ENCODE measurements at places on chromosomes 5 and 9.

GRCh38 chr5:61966997-61967396, 339.0 kb upstream of the KIF2A start:
- DNase-seq = no peak

DNA sequence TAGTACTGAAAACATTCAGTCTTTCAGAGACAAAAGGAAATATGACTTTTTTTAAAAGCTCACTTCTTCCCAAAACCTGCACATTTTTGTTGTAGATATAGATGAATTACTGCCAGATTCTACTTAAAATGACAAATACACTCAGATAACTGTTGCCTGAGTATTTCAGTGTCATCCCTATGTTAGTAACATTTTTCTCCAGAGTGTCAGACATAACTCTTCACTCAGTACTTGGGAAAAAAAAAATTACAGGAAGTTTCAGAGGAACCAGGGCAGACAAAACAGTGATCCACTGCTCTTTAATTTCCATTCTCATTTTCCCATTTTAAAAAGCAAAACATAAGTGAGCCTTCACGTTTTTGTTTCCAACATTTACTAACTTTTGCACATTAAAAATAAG, 79.3 kb upstream of the ITGA1 start:
- no peak for DNase-seq

DNA sequence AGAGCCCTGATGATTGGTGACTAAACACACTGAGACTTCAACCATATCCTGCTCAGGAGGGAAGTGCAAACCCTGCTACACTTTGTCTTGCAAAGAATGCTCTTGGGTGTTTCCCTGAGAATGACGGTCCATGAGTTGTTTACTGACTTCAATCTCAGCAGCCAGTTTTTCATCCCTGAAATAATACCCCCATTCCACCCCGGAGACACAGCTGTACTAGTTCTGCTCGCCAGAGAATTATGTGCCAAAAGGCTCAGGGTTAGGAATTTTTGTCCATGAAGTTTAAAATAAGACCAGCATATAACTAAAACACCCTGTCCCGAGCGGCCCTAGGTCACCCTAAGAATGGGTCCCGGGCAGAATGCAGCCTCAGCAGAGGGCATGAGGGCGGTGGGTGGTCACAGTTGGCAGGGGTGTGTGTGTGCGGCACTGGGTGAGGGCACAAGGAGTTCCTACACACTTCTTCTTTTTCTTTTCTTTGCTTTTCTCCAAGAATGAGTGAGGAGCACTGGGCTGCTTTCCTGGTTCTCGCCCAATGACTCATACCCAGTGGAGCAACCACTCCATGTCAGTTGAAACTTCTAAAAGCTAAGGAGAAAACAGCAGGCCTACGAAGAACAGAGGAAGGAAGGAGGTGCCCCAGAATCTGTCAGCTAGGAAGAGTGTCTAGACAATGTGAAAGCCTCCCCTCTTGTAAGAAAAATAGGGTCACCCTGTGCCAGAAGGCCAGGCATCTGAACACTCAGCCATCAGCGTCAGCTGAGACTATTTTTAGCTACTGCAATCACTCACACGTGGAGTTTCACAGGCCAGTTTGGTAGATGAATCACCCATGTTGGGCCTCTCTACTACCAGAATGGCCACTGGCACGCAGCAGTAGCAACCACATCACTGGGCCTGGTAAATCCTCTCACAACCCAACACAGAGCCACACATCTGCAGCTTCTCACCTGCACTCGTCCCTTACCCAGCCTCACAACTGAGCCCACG, 105.9 kb downstream of the DPYSL3 start:
- DNase-seq = no peak

DNA sequence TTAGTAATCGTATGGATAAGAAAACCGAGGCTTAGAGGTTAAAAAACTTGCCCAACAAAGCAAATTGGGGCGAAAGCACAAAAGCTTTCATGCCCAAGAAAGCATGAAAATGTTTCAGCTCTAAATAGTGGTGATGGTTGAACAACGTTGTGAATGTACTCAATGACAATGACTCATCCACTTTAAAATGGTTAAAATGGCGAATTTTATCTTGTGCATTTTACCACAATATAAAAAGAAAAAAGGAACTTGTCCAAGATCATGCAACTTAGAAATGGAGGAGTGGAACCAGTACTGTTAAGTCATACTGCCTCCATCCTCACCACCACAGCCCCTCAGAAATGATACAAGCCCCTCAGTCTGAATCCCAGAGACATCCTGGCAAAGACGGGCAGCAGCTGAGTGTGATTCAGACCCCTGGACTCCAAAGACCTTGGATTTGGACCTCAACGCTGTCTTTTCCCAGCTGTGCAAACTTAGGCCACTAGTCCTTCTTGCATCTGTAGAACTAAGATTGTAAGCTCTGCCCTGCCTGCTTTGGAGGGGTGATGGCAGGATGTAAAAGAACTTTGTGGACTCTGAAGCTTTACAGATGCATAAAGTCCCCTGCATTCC, 158.4 kb downstream of the GABBR2 start:
- no peak for DNase-seq

DNA sequence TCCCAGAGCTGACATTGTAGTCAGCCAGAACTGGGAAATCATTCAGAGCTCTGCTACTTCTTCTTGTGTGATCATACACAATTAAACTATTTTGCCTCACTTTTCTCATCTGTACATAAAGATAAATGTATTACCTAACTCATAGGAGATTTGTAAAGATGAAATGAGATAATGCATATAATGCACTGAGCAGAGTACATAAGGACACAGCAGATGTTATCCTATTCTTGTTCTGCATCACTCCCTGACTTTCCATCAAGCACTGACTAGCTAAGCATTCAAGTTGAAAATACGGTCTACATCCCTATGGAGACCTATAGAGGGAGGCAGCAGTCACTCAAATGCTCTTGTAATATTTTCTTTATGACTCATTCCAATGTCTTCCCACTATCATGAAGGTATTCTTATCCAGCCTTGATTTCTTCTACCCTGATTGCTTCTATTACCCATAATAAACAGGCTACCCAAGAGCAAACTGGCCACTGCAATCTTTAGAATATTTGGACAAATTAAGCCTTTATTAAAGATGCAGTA, 16.3 kb upstream of the PRR16 start:
- no peak for DNase-seq

DNA sequence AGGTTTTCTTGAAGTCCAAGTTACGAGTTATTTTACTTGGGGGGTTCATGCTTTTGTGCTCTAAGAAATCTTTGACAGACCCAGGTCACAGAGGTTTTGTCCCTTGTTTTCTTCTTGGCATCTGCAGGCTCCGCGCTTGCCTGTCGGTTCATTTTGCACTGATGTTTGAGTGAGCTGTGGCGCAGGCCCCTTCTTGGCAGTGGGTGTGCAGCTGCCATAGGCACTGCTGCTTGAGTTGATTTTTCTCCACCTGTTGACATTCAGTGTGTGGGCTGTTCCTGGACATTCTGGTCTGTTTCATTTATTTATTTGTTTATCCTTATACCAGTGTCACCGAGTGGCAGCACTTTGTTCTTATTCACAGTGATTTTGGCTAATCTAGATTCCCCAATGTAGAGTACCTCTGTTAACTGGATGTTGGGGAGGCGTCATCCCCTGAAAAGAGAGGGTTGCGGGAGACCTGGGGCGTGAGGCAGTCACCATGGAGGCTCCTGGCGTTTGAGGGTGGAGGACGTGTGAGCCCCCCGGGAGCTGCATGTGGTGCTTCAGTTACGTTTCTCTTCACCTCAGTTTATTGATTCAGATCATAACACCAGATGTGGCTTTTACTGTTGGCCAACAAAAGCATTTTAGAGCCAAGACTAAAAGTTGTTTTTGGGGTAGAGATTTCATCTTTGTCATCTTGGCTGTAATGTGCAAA, 121.4 kb upstream of the CACNA1B start:
- DNase-seq = no peak

GRCh38 chr9:109381011-109381729, 60.3 kb upstream of the EPB41L4B start:
- no peak for DNase-seq

GRCh38 chr9:38254151-38254550, 138.4 kb upstream of the ALDH1B1 start:
- DNase-seq = no peak

GRCh38 chr5:147530530-147531389, 20.9 kb upstream of the DPYSL3 start:
- DNase-seq = no peak

DNA sequence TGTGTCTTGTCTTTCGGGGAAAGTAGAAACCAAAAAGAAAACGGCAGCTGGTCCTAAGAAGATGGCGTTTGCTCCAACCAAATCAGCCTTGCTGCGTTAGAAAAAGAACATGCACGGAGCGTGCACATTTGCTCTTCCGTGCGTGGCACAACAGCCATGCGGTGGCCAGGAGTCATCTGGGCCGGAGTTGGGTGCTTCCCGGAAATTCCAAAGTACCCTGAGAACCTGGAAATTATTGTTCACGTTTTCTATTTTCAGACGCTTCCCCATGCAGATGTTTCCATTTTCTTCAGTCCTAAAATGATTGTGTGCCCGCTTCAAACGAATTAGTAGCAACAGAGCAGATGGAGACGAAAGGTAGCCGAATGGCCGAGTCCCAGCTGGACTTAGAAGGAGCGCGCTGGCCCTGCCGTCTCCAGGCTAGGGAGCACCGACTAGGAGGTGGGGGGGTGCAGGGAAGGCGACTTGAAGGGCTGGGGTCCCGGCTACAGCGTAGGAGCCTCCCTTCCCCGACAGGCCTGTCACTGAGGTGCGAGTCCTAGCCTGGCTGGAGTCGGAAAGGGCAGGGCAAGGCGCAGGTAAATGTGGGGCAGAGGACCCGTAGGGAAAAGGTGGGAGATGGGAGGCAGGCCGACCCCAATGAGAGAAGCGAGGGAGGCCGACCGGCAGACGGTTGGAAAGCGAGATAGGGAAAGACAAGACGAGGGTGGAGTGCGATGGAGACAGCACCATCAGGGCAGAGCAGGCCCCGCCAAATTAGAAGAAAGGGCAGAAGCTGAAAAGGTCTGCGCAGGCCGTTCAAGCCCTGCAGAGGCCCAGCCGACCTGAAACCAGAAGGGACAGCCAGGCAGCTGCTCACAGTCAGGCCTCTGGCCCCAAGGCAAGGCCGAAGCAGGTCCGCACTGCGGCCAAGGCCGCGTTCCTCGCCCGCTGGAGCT, 1.4 kb downstream of the BARX1 start:
- no peak for DNase-seq

DNA sequence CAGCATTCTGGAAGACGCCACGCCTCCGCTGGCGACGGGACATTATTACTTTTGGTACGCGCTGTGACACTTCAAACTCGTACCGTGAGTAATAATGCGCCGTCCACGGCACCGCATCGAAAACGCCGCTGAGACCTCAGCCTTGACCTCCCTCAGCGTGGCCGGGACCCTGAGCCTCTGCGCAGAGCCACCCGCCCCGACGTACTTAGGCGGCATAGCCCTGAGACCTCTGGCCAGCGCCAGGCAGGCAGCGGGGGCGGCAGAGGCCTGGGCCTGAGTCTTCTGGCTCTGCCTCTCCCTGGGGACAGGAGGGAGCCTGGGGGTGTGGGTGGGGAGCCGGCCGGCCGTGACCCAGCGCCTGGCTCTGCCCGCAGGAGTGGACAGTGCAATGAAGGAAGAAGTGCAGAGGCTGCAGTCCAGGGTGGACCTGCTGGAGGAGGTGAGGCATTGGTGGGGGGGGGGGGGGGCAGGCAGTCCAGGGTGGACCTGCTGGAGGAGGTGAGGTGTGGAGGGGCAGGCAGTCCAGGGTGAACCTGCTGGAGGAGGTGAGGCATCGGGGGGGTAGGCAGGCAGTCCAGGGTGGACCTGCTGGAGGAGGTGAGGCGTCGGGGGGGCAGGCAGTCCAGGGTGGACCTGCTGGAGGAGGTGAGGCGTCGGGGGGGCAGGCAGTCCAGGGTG, 8.0 kb downstream of the EGFL7 start:
- DNase-seq = no peak

- no peak for DNase-seq
Observed at GRCh38 chr9:128920381-128921058, at the start of gene PHYHD1. Gene PHYHD1 (plus strand): TSS chr9:128920982. CDS start chr9:128922324, 1,342 bp downstream.

DNA sequence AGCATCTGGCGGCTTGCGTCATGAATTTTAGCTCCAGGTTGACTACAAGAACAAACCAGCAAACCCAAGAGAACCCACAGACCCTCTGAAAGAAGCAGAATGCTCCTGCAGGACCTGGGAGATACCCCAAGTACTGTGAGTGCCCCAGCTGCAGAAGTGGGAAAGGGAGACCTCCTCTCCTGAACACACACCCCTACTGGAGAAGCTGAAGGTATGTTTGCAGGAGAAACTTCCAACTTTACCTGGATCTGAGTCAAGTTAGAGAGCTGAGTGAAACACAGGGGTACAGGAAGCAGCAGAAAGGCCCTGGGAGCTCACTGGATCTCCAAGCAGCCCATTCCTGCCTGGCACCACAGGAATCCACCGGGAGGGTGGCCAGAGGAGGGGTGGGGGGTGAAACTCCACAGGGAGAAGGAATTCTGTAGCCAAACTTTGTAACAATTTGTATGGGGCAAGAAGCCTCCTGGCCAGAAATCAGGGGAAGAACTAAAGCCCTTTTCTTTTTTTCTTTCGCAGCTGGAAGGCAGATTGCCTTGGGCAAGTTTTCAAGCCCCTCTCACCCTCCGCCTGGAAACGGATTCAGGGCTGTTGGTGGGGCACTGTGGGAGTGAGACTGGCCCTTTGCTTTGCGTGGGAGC, 576.2 kb downstream of the BNC2 start:
- DNase-seq = no peak

DNA sequence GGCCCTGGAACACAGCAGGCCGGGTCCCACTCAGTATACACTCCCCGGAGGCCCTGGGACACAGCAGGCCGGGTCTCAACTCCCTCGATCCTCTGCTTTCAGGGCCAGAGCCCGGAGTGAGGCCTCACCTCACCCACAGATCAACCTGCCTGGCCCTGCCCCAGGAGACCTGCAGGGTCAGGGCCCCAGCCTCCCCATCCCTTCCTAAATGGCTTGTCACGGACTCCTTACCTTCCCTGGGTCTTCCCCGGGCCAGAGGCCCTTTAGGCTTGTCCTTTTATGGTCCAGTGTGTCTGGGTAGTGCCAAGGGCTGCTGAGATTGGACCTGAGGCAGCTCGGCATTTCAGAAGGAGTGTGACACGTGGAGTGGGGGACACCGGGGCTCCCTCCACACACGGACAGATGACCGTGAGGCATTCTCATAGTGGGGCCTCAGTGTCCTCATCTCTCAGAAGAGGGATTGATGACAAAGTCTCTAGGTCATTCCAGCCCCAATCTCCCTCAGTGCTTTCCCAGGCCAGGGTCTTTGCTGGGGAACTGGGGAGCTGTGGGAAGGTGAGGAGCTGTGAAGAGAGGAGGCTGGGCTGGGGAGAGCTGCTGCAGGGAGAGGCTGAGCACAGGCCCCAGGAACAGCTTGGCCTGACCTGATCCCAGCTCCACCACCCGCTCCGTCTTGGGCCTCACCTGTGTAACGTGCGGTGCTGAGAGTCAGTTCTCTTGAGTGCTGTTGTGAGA, 18.0 kb upstream of the PLEKHG4B start:
- DNase-seq = no peak

DNA sequence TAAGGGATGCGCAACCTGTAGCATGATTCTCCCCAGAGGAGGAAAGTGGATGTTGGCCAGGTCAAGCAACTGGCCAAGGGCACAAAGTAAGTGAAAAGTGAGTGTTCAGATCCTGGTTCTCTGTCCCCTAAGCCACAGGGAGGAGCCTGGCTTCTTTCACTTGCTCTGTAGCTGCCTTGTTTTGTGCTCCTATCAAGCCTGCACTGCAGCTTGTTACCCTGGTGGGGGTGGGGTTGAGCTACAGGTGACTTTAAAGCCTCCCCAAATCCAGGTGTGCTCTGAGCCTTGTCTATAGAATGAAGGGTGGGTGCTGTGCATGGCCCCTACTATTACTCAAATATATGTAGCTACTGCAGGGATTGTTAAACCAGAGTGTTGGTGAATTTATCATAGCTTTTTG, 32.9 kb downstream of the RALGPS1 start:
- DNase-seq = no peak
